ENCODE measurements at places on chromosomes 1 and 21.

DNA sequence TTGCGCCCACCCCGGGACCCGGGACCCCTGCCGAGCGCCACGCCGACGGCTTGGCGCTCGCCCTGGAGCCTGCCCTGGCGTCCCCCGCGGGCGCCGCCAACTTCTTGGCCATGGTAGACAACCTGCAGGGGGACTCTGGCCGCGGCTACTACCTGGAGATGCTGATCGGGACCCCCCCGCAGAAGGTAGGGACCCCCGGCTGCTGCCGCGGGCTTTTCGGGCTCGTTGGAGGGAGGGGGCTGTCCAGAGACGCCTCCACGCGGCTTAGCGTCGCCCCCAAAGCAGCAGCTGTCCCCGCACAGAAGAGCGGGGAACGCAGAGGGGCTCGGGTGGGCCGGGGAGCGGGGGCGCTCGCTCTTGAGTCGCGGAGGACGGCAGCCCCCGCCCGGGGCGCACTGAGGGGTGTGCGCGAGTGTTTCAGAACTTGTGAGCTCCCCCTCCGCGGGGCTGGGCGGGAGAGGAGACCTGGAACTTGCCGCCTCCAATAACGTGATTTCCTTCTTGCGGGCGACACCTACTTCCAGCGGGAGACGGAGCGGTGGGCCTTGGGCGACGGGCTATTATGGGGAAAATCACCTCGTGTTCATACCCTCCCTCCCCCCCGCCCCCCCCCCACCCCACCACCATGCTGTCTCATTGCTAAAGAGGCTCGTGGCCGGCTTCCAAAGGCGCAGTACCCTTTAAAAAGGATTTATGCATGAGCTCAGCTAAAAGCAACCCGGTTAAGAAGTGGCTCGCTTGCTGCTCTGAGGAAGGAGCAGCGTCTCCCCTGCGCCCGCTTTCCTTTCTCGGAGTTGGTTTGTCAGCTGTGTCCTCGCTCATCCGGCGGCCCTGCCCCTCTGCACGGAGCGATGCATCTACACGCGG is 664 bp downstream of the BACE2 start:
- DNase-seq, result no peak

DNA sequence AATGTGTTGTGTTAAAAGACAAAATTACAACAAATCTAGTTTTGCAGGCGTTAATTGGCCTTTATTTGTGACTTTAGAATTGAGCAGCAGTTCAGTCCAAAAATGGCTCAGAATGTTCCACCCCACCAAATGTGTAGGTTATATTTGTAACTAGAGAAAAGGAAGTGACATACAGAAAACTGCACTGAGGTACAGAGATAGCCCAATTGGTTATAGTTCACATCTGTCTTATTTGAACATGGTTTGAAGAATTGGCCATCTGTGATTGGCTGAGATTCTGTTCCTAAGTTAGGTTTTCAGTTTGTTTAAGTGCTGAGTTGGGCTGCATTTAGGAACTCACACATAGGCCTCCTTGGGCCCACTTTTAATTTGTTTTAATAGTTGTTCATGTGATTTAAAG is 12.0 kb upstream of the FMO2 start:
- no peak for DNase-seq

GRCh38 chr1:86583032-86583431 is 36.2 kb downstream of the CLCA4 start:
- DNase-seq, result no peak

- no peak for DNase-seq
Measured at GRCh38 chr1:24119489-24119858, 7.5 kb upstream of the MYOM3 start.

GRCh38 chr1:207244409-207244801 is 77.1 kb upstream of the CD55 start:
- DNase-seq, result no peak

DNA sequence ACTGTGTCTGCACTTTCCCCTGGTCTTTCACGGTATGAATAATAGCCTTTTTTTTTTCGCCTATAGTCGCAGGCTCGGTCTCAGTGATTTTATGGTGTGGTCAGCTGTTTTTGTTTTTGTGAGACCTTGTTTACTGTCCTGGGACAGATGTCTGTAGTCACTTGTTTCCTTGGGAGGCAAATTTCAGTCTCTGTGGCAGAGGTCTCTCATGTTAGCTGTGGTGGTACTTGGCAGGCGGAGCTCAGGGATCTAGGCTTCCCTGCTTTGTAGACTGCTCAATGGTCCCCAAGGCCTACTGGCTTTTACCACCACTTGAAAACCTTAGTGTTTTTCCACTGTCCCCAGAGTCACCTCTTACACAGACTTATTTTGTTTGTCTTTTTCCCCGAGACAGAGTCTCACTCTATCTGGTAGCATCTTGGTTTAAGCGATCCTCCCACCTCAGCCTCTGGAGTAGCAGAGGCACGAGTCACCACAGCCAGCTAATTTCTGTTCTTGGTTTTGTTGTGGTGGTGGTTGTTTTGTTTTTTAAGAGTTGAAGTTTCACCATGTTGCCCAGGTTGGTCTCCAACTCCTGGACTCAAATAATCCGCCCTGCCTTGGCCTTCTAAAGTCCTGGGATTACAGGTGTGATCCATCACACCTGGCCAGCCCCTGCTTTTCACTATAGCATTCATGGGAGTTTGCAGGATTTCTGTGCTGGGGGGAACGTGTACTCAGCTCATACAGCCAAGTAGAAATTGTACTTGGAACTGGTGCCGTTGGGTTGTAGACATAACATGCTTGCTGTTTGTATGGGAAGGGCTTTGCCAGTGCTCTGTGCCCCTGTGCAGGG is 10.3 kb downstream of the RNU1-2 start:
- no peak for DNase-seq

DNA sequence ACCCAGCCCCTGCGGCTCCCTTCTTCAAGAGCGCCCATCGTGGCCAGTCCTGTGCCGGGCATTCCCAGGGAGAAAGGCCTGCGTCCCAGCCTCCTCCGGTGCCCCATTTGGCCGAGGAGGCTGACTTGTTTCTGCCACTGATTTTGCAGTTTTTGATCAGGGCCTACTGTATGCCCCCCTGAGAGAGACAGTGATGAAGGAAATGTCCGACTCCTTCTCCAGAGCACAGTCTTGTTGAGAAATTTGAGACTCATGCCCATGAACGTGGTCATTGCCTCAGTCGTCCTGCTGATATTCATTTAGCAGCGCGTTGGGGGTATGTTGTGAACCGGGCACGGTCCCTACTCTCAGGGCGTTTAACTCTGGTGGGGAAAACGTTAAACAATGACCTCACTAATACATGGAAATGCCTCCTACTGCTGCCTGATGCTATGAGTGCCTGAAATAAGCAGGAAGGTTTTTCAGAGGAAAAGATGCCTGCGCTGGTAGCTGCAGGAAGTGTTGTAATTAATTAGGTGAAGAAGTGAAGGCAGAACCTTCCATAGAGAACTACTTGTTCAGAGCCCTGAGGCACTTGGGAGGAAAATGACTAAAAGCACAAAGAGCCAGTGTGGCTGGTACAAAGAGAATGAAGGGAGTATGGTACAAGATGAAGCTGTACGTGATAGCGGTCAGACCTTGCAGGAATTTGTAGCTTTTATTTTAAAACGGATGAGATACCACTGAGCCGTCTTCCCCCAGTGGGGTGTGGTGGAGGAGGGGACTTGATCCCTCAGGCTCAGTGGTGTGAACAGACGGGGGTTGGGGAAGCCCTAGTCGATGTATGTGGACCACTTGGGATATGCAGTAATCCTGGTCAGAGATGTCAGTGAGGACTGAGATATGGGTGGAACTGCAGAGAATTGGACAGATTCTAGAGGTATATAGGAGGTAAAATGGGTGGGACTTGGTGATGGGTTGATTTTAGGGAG is 730 bp downstream of the ZCCHC17 start:
- no peak for DNase-seq

GRCh38 chr1:26372039-26372438 is 511 bp downstream of the ZNF683 start:
- no peak for DNase-seq

- DNase-seq, result no peak
Measured at GRCh38 chr1:111802110-111802509, 46.4 kb downstream of the DDX20 start.

DNA sequence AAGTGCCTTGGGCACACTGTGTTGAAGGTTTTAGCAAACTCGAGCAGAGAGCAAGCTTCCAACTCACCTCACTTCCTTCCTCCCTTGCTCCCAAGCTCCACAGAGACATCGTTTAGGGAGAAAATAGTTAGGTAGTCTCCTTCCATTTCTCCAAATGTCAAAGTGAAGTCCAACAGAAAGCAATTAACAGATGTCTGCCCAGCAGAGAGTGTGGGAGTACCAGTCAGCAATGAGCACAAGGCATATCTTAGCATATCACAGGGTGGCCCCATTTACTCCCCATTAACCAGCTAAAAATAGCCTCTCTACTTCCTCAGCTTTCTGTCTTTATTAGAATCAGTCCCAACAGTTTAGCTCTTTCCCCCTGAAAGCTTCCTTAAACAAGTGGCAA is 334.2 kb upstream of the CAMK1G start:
- no peak for DNase-seq

DNA sequence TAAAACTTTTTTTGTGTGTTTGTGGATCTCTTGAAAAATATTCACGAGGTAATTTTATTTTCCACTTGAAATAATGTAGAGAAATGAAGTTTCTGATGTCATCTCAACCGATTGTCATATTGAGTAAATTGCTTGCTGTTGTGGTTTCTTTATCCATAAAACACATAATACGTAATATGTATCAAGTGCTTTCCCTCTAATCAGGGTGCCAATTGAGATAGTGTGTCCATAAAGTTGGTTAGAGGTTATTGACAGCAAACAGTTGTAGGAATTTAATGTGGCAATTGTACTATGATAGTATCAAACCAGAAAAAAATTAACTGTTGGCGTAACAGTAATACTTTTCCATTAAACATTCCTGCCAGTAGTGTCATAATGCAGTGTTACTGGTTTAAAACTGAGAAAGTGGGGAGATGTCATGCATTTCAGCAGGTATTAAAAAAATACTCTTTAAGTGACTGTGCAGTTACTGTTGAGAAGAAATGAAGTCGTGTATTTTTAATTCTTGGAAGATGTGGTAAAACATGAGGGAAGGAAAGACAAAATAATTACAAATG is 38.3 kb downstream of the USP25 start:
- DNase-seq, result no peak

DNA sequence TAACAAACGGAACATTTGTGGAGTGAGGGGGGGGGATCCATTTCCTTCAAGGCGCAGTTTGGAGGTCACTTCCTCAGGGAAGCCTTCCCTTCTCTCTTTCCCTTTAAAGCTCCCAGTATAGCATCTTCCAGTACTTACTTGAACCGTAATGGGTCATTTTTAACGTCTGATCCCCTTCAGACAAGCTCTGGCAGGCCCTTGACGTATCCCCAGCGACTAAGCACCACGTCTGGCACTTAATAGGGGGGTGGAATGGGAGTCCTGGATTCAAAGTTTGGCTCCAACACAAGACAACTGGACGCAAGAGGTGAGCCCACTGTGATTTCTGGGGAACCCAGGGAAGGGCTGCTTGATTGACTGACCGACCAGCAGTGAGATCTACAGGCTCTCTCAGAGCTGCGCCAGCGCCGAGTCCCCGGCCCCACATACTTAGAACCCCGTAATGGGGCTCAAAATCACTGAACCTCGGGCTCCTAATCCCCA is 441 bp downstream of the YARS1 start:
- DNase-seq, result no peak

DNA sequence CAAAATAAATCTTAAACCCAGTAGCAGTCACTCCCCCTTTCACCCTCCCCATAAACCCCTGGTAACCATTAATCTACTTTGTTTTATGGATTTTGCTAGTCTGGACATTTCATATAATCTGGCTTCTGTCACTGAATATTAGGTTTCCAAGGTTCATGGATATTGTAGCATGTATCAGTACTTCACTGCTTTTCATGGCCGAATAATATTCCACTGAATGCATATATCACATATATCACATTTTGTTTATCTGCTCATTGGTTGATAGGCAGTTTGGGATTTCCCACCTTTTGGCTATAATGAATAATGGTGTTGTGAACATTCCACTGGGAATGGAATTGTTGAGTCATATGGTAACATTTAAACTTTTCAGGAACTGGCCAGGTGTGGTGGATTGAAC is 4.6 kb upstream of the WDR4 start:
- no peak for DNase-seq

DNA sequence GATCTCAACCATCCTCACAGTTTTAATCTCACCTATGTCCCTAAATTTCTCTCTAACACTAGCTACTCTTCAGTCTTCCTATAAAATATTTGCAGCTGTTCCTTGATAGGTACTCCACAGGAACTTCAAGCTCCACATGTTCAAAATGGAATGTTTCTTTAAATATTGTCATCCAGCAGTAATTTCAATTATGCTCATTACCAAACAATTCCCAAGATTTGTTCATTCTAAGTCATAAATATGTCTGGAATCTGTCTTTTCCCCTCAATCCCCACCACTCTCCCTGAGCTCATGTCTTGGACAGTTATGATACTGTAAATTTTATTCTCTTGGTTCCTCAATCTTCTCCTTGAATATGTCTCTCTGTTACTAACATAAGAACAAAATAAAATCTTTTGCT is 214.4 kb downstream of the NRIP1 start:
- DNase-seq, result no peak

DNA sequence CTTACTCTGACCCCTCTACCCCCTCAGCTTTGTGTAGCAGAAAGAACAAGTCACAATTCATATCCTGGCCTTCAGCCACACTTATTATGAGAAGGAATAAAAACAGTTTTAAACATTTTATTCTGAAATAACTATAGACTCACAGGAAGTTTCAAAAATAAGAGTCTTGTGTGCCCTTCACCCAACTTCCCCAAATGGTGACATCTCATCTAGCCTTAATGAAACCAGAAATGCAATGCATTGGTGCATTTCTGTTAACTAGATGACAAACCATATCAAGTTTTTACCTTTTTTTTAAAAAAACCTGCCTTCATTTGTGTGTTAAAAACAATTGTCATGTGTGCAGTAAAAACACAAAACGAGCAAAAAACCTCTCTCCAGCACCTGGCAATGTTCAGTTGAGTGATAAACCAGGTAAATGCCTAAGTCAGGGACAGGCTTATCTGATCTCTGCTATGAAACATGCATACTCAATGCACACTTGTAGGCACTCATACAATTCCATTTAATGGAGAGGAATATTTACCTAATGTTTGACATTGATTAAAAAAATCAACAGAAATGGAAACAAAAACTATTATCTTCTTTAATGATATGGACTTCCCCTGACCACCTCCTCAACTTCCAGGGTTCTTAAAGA is 51.5 kb downstream of the SH3BGR start:
- no peak for DNase-seq

DNA sequence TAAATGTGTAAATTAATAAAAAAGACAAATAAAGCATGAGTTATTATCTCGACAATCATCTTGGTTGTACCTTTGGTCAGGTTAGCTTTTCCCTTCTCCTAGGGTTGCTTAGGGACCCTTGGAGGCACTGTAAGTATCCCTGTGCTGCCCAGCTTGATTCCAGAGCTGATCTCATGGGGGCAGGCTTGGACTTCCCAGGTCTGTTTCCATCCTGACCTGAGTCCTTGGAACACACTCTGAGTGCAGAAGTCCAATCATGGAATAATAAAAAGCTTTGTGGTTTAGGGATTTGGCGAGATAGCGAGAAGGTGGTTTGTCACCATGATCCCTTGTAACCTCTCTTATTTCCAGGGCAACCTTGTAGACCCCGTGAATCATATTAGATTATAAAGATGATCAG is 18.7 kb upstream of the PAPPA2 start:
- DNase-seq, result no peak

Measured in stimulated activated CD4-positive, alpha-beta T cell treated with anti-CD3 and anti-CD28 coated beads, Interleukin-1b, Interleukin-23, amount 100 ng/mL, for 1 hour (primary cell).